ENCODE measurements at places on chromosomes 11 and 22.

DNA sequence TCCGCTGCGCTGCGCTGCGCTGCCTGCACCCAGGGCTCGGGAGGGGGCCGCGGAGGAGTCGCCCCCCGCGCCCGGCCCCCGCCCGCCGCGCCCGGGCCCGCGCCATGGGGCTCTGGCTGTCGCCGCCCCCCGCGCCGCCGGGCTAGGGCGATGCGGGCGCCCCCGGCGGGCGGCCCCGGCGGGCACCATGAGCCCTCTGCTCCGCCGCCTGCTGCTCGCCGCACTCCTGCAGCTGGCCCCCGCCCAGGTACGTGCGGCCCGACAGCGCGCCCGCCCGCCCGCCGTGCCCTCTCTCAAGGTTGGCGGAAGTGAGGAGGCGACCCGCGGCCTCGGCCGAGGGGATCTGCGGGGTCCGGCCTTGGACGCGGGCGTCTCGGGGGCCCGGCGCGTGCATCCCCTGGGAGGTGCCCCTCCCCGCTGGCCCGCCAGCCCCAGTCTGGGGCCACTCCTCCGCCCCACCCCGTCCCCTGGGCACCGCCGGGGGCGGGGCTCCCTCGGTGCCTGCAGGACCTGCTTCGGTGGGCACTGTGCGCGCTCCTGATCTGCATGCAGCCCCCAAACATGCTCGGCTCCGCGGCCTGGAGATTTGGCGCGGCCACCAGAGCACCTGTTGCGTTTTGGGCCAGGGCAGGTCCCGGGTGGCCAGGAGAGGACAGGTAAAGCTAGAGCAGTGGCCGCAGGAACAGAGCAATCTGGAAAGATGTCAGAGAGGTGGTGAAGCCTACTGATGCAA lies 429 bp downstream of the VEGFB start:
- no peak for DNase-seq

GRCh38 chr11:20162824-20163782 lies 2.8 kb upstream of the DBX1 start:
- peak; percentile 65 for DNase-seq

GRCh38 chr22:47188261-47189055 lies 426.0 kb downstream of the TBC1D22A start:
- no peak for DNase-seq

DNA sequence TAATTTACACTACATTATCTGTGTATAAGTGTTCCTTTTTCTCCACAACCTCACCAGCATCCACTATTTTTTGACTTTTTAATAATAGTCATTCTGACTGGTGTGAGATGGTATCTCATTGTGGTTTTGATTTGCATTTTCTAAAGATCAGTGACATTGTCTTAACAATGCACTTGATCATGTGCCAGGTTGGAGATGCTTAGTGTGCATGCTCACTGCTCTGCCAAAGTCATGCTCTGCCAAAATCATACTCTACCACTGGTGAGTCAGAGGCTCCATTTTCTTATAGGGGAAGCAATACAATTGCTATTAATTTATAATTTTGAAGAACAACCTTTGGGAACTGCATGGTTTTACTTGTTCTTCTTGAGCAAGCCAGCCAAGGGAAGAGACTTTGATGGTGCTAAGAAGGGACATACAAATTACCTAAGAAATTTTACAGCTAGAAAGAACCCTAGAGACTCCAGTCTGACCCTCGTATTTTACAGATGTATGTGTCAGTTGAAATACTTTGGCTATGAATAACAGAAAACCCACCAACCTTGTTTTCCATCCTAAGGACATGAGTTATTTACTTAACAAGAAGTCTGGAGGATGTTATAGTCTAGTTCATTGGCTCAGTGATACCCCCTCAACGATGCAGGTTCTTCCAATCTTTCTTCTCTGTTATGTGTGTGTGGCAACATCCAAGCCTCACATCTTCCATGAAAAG lies 368.9 kb downstream of the DDX10 start:
- DNase-seq: peak; percentile 95

- DNase-seq: no peak
Measured at GRCh38 chr22:16960220-16960883, 47.7 kb downstream of the GAB4 start.

GRCh38 chr11:130706572-130706971 lies 209.7 kb downstream of the SNX19 start:
- DNase-seq: peak; percentile 20

DNA sequence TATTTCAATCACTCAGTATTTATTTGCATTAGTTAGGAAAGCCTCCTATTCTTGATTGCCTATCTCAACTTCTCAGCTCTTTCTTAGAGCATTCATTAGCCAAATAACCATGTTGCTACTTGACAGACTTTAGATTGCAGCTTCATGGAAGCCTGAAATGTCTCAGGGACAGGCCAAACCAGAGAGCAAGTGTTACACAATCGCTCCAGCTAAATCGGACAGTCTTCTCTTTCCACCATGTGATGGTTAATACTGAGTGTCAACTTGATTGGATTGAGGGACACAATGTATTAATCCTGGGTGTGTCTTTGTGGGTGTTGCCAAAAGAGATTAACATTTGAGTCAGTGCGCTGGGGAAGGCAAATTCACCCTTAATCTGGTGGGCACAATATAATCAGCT lies 106.5 kb upstream of the DRD2 start:
- no peak for DNase-seq

GRCh38 chr11:36130401-36130800 lies 158.8 kb downstream of the COMMD9 start:
- peak; percentile 37 for DNase-seq

- no peak for DNase-seq
Measured at GRCh38 chr22:20999350-21000206, 2.3 kb downstream of the THAP7 start.

DNA sequence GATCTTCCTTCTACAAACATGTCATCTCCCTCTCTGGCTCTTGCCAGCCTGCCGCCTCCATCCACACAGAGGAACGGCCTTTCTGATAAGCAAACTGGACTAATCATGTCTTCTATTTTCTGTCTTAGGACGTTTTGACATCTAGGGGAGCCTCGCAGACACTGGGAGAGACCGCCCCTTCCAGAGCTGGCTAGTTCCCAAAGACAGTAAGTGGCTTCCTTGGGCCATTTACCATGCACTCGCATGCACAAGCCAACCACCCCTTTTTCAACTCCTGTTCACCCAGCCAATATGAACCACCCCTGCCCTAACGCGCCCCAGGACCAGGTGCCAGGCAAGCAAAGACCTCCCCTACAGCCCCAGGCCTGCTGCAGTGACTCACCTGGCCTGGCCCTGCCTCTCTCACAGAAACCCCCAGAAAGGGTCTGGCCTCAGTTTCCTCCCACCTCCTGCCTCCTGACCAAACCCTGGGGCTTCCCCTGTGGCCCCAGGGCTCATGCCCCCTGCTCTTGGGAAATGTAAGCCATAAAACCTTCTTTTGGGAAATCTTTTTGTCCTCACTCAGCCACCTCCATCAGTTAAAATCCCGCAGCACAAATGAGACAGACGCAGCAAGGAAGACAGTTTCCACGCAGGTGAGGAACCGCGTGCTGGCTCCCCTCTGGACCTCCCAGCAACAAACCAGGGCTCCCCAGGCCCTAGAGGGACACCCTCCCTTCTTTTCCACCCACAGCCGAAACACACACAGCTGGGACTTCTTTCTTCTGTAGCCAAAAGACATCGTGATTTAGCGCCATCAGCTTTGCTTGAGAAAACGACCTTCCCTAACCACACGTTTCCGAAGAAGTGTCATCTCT lies 38.5 kb downstream of the SHANK2 start:
- no peak for DNase-seq

DNA sequence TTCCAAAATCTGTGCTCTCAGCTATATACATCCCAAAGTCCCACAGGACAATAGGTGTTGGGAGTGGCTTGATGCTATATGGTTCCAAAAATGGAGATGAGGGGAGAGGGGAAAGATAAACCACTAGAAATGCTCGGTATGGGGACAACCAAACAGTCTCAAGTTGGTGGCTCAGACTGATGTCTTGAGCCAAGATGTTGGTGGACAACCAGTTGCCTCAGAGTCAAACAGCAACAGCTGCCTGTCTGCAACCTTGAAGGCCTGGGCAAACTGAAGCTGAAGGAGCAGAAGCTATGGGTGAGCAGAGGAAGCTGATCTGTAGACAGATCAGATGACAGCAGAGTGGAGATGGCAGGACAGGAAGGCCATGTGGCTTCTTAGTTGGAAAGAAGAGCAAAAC lies 4.0 kb downstream of the RRP8 start:
- no peak for DNase-seq

- peak; percentile 60 for DNase-seq
Measured at GRCh38 chr11:122690801-122691548, 35.5 kb downstream of the UBASH3B start.

DNA sequence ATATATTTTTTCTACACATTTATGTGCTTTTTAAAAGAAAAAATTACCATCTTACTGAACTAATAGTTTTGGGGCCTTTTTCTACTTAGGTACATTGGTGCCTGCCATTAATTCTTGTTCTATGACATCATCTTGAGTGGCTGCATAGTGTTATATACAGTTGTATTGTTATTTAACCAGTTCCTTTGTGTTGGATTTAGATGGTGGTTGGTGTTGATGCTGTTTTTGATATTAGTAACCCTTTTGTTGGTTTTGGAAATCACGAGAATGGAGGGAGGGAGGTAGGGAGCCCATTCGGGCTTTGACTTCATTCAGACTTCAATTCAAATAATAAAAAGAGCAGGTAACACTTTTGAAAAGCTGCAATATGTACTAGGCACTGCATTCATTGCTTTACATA lies 15.4 kb upstream of the C11orf96 start:
- DNase-seq: no peak

GRCh38 chr11:121237686-121238658 lies 54.6 kb upstream of the SC5D start:
- DNase-seq: no peak

- no peak for DNase-seq
Measured at GRCh38 chr11:62889126-62889483, 8.4 kb downstream of the SLC3A2 start.

GRCh38 chr22:50148991-50149721 lies 21.4 kb upstream of the PANX2 start:
- peak; percentile 44 for DNase-seq

- DNase-seq: no peak
Measured at GRCh38 chr22:36870250-36870649, 9.4 kb downstream of the NCF4 start.
